A549 treated with DMSO at 1 μM for 4 hours (cell line): ENCODE measurements at places on chromosomes 2 and 18. TPM values are rescaled to one million over a fixed set of nuclear protein-coding genes. Genes with fewer than 3 reads are reported as not detected.

Gene IL1RL1
- 0.84 to 1.6 TPM (median 1.1 TPM) in 5 replicates for total RNA-seq

Gene VWA3B
- 0.10 TPM in 1 of 5 replicates, not detected in the others for total RNA-seq

Gene ASIC4
- total RNA-seq, result 0.02 to 0.09 TPM (median 0.07 TPM) in 4 of 5 replicates, not detected in the other

Gene SPATA3
- total RNA-seq, result not detected in 5 replicates

Gene PLCD4
- 0.26 to 0.69 TPM (median 0.31 TPM) in 5 replicates for total RNA-seq

Gene MALL
- 149 to 172 TPM (median 158 TPM) in 5 replicates for total RNA-seq

Gene GCG
- total RNA-seq, result not detected in 5 replicates

Gene GLI2
- total RNA-seq, result 21.5 to 30.4 TPM (median 26.2 TPM) in 5 replicates

Gene TTLL4
- 25.3 to 30.7 TPM (median 28.6 TPM) in 5 replicates for total RNA-seq

Gene SIX3
- 0.17 to 0.45 TPM (median 0.34 TPM) in 5 replicates for total RNA-seq

Gene TTC32
- 12.5 to 15.0 TPM (median 14.0 TPM) in 5 replicates for total RNA-seq

Gene LIPG
- 0.10 to 0.44 TPM (median 0.23 TPM) in 5 replicates for total RNA-seq

Gene CNGA3
- total RNA-seq, result 0.03 TPM in 1 of 5 replicates, not detected in the others

Gene DCC
- not detected in 5 replicates for total RNA-seq

Gene CASP8
- 31.5 to 39.4 TPM (median 35.5 TPM) in 5 replicates for total RNA-seq

Gene SLC23A3
- total RNA-seq, result 0.57 to 1.4 TPM (median 0.70 TPM) in 5 replicates

Gene CCDC178
- total RNA-seq, result not detected in 5 replicates

Gene DNAJC5G
- not detected in 5 replicates for total RNA-seq

Gene KCNG2
- not detected in 5 replicates for total RNA-seq

Gene PCARE
- not detected in 5 replicates for total RNA-seq

Gene RAD51AP2
- total RNA-seq, result not detected in 5 replicates

Gene ZC3H8
- 15.1 to 18.5 TPM (median 15.9 TPM) in 5 replicates for total RNA-seq
